ENCODE measurements at places on chromosomes 4 and X.

GRCh38 chr4:88573995-88574394 is 18.3 kb upstream of the HERC3 start:
- DNase-seq, result no peak

GRCh38 chrX:111282991-111283390 is 12.7 kb upstream of the CAPN6 start:
- no peak for DNase-seq

DNA sequence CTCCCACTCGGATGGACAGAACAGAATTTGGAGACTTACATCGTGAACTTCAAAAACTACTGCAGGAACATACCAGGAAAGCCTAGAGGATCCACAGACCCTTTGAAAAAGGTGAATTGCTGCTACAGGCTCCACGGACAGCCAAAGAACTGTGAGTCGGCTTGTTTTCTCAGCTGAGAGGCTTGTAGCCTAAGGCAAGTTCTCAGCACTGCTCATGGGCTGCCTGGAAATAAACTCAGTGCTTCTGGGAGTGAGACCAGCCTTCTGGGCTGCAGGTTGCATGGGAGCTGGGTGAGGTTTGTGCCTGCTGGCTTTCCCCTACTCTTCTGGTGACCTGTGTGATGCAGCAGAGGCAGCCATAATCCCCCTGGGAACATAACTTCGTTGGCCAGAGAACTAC is 1397.6 kb downstream of the FAM133A start:
- no peak for DNase-seq

- DNase-seq, result no peak
These were observed 371.3 kb downstream of the GPM6A start for GRCh38 chr4:175440786-175441185.

GRCh38 chr4:32551943-32552342 is 1831.8 kb downstream of the PCDH7 start:
- no peak for DNase-seq

DNA sequence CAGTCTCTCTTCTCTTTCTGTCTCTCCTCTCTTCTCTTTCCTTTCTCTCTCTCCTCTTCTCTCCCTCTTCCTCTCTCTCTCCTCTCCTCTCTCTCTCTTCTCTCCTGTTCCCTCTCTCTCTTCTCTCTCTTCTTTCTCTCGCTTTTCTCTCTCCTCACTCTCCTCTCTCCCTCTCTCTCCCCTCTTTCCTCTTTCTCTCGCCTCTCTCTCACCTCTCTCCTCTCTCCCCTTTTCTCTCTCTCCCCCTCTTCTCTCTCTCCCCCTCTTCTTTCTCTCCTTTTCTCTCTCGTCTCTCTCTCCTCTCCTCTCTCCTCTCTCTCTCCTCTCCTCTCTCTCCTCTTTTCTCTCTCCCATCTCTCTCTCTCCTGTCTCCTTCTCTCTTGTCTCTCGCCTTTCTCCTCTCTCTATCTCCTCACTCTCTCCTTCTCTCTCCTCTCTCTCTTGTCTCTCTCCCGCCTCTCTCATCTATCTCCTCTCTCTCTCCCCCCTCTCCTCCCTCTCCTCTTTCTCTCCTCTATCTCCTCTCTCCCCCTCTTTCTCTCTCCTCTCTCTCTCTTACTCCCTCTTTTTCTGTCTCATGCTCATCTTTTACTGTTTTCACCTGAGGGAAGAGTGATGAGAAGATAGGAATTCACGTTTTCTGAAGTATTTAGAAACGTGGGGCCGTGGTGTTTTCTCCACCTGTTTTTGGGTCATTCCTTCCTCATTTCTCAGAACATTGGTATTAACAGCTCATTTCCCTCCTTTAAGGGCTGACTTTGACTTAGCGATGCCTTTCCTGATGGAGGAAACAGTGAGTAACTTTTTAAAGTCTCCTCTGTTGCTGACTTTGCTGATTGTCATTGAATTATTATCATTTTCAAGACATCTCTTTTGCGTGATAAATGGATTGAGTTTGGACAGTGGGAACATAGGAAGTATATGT is 80.6 kb upstream of the CD99 start:
- DNase-seq, result no peak

DNA sequence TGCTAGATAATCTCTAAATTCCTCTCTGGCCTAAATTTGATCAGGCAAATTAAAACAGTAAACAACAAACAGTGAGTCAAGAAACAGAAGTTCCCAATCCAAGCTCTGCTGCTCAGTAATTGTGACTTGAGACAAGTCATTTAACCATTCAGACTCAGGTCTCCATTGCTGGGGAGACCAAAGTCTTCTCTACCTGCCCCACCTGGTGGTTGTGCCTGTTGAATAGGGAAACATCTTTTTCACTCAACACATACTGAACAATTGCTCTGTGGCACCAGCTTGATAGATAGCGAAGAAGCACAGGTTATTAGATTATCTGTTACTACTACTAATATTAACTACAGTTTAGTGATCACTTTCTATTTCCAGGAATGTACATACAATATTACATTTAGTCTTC is 112.1 kb upstream of the EOLA2 start:
- no peak for DNase-seq

DNA sequence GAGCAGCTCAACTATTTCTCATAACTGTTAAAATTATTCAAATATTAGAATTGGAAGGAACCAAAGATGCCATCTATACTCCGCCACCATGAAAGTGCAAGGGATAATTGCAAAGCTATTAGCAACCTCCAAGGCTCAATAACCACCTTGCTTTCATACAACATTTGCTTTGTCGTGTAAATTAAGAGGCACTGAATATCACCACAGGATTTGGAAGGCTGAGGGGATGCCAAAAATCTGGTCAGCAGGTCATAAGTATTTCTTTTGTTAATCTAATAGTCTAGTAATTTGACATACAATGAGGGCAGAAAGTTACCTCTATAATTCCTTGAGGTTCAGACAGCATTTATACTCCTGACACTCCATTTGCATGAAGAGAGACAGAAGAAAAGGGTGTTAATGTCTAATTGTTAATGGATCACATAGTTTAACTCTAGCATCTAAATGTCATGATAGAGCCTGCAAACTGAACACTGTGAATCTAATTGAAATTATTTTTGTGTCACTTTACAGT is 200.9 kb upstream of the DIAPH2 start:
- DNase-seq, result no peak

GRCh38 chr4:38106886-38107514 is 146.8 kb downstream of the PTTG2 start:
- DNase-seq, result no peak

GRCh38 chr4:81399306-81400086 is 72.2 kb downstream of the RASGEF1B start:
- DNase-seq, result no peak

GRCh38 chrX:40488296-40488695 is 92.5 kb upstream of the ATP6AP2 start:
- DNase-seq, result no peak

- DNase-seq, result no peak
These were observed 168.2 kb downstream of the COL25A1 start for GRCh38 chr4:109134268-109134667.

DNA sequence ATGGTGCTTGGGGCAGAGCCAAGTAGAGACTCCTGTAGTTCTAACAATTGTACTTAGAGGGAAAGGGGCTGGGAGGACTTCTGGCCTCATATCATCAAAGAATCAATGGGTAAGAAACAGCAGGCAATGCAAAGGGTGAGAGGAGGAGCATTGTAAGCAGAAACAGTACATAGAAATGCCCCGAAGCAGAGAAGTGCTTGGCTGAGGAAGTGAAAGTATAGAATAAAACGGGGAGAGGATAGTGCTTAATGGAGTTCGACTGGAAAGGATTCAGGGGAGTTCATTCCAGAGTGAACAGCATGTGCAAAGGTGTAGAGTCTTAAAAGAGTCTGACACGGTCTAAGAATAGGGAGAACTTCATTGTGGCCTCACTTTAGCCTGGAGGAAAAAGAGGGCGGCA is 103.0 kb downstream of the SYNPO2 start:
- DNase-seq, result no peak

DNA sequence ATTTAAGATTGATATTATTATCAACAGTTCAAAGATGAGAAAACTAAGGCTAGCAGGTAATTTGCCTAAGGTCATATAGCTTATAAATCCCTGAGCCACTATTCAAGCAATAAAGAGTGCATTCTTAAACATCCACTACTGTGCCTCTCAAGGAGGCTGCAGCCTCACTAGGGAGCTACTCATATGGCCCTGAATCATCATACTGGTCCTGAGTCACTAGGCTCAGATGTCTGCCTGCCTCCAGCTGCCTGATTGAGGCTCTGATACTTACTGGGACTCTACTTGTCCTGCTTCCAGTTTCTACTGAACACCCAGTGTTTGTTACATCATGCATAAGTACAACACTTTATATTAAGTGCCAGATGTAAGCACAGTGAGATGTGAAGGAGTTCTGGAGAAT is 110.7 kb downstream of the AASDH start:
- DNase-seq, result no peak
